NCI-H2171 treated with DMSO at 0.1 percent for 48 hours (cell line): ENCODE measurements at places on chromosomes 4 and X.
A peak's percentile ranks its signal among the peaks of the same experiment; 100 is the strongest.

DNA sequence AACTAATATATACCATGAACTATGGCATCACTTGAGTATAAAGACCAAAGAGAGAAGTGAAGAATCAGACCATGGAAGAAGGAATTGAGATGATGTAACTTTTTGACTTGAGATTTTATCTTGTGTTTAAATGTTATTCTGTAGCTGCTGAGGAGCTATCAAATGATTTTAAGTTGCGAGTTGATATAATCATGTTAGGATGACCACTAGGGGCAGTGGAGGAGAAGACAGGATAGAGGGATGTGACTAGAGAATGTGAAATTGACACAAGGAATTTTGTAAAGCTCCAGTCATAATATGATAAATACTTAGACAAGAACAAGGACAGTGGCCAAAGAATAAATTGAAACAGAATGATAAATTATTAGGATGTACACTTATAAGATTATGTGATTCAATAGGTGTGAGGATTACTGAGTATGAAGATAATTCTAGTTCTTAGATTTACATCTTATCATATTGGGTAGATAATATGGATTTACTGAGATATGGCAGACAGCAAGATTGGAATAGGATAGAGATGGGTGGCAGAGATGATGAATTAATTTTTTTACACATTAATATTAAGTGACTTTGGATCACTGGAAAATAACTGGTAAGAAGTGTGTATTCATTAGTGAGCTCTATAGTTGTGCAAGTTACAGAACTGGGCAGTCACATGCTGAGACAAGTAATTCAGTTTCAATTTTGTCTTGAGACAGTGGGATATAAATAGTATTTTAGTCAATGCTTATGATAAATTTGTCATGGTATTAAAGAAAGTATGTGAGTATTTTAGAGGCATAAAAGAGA, 816.0 kb upstream of the PCDH10 start:
- DNase-seq, result peak; percentile 4

DNA sequence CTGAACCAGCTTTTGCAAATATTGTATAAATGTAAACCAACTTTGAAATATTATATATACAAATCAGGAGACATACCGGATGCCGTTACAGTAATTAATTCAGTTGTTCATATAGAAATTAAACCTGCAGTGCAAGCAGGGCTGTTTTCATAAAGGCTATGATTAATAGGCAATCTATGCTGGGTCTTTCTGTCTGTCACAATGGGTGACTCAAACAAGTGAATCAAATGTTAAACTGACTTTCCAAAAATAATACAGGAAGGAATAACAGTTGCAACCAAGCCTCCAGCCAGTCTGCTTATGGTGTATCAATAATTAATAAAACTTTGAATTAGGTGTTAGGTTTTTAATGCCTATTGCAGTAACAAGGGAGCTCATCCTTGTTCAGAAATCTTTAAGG, 43.9 kb downstream of the GABRB1 start:
- DNase-seq, result no peak

GRCh38 chrX:9682456-9682855, 83.2 kb downstream of the GPR143 start:
- peak; percentile 2 for DNase-seq

- DNase-seq, result no peak
Observed at GRCh38 chrX:72023071-72023470, 108.6 kb downstream of the RTL5 start.

GRCh38 chr4:6710282-6710681, 617 bp upstream of the MRFAP1L1 start:
- no peak for DNase-seq
